ENCODE measurements at places on chromosomes 6 and 20.

DNA sequence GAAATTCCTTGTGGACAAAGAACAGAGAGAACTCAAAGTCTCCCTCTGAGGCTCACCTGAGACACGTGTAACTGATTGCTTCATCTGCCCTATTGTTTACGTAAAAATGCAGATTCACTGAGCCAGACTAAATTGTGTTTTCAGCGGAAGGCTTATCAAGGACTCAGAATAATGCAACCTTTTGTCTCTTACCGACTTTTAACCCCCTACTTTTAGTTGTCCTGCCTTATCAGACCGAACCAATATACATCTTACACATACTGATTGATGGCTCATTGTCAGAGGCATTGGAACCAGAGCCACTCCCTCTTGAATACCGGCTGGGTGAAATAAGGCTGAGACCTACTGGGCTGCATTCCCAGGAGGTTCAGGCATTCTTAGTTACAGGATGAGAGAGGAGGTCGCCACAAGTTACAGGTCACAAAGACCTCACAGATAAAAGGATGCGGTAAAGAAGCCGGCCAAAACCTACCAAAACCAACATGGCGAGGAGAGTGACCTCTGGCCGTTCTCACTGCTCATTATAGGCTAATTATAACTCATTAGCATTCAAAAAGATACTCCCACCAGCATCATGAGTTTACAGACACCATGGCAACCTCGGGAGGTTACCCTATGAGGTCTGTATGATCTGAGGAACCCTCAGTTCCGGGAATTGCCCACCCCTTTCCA, 95.5 kb upstream of the ZNF184 start:
- DNase-seq, result no peak

DNA sequence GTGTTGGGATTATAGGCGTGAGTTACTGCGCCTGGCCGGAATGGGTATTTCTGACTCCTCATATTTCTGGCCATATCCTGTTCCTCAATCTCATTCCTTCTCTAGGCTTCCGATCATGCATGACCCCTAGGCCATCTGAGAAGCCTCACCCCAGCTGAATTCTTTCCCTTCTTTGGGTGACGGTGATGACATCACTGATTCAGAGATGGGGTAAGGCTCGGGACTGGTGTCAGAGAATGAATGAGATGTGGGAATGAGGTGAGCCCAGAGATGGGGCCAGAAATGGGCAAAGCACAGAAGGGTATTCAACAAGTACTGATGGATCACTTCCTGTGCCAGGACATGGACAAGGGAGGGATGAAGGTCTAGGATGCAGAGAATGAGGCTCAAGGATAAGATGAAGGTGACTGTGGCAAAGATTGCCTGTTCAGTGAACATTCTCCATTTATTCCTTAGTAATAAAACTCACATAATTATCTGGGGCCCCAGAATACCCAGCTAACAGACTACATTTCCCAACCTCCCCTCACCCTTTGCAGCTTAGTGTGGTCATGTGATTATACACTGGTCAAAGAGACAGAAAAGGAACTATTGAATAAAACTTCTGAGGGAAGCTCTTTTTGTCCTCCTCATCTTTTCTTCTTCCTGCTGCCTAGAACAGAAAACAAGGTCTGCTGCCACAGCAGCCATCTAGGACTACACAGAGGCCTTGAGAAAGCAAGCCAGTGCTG, 39.6 kb downstream of the KIAA0319 start:
- DNase-seq, result no peak

DNA sequence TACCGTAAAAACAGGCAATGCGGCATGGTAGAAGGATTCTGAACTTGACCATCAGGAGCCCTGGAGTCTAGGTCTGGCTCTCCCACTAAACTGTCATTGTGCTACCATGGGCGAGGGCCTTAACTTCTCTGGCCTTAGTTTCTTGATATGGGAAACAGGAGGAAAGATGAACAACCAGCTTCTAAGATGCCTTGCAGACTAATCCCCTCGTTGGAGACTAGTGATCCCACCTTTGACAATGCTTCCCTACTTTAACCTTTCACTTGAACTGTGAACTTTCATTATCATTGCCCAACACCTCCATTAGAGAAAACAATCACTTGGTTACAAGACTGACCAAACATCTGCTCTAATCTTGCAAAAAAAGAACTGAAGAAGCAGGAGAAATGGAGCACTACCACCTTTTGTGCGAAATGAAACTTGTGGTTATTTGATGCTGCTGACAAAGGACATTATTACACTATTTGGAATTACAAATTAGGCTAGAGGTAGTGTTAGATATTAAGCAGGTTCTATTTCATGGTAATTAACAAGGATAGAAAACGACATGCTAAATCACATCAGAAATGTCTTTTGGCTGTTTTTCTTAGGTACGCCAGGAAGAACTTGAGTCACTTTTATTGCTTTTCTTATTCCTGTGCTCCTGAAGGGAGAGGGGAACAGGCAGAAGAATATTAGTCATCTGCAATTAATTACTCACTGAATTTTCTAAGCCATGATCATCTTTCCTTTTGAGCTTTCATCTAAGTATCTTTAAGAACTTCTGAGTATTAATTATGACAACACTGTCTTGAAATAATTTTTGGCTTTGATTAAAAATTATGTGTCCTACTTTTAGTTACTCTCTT, 39.1 kb upstream of the ARHGAP18 start:
- DNase-seq, result peak; percentile 76

GRCh38 chr6:130558131-130558530, 192.3 kb downstream of the TMEM200A start:
- no peak for DNase-seq

GRCh38 chr6:40517654-40518053, 69.5 kb downstream of the LRFN2 start:
- no peak for DNase-seq

GRCh38 chr6:134614606-134615485, 296.9 kb upstream of the SGK1 start:
- no peak for DNase-seq

DNA sequence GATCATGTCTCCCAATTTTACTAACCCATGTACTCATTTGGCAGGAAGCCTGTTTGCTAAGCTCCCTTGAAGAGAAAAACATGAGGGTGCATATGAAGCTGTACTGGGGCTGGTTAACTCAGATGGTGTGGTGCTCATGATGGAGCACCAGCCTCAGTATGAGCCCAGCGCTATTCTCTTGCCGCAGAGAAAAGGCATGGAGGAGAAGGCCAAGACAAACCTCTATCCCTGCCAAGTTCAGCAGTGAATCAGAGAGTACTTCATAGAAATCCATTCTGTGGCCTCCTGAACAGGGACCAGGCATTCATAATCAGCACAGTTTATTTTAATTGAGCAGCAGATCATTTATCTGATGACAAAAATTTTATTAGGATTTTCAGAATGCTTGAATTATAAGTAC, 398.1 kb downstream of the LMBRD1 start:
- no peak for DNase-seq

DNA sequence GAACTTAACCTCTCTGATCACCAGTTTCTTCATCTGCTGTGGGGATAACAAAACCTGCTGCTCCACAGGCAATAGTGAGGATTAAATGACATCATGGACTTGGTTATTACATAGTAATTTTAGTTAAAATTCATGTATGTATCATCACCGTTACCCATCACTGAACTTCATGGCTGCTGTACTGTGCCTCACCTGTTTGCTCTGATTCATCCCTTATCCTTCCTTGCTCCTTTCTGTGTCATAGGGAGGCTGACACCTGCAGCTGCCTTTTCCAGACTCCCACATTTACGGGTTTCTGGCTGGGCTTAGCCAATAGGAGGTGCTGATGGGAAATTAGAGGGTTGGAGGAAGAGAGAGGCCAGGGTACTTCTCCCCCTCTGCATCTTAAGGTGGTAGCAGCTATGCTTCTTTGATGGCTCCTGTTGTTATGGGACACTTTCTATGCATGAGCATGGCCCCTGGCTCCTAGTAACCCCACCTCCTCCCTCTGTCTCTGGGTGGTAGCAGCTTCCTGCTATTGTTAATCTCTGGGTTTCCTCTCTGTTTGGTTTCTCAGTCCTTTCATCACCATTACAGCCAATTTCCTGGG, 332.1 kb downstream of the DHX35 start:
- DNase-seq, result no peak

DNA sequence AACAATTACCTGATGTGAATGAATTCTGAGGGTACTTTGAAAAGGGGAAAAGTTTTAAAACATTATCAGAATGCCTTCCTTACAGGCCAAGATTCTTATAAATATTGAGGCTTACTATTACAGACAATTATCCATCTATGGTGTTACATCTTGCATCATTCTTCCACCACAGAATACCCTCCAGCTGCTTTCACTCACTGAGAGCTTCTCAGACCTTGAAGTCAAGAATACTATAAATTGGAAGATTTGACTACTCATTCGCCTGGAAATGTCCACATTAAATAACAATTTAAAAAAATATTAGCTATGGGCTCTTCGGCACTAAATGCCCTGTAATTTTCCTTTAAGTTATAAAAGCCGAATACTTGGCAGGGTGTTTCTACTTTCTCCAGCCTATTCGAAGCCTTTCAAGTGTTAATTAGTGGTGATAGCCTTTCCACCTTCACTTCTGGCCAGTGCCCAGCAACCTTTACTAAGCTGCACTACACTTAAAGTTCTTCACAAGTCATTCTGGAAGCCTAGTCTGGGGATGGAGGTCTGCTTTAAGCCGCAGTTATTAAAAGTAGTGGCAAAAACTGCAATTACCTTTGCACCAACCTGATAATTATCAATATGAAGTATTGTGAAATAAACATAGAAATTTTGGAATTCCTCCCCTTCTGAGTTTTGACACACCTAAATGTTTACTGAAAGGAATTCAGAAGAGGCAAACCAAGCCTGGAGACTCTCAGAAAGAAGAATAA, 100.9 kb downstream of the BMP5 start:
- DNase-seq, result no peak

DNA sequence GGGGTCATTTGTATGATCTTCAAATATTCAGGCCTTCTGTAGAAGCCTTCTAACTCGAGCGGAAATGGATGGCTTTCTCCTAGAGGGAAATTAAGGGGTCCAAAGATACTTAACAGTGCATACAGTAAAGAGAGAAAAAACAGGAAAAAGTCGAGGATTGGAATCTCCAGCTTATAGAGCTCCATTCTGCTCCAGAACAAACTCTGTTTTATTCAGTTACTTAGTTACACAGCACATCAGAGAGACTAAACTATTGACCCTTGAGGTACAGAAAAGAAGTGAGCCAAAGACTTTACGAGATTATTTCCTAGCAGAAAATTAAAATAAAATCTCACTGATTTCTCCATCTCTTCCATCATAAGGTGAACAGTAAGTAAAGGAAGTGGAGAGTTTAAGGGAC, 43.8 kb upstream of the DSE start:
- DNase-seq, result no peak

DNA sequence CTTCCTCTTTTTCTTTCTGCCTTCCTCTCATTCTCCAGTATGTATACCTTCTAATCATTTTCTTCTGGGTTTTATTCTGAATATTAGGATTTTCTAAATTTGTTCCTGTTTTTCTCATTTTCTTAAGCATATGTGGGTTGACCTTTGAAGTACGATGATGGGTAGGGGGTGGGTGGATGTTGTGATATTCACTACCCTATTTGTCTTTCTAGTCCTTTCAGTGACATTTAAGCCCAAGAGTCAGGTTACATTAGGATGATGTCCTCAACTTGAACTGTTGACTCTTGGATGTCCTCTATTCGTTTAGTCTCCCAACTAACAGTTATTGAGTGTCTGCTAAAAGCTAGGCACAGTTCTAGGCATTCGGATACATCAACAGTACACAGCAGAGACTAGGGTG, 7.3 kb downstream of the ABT1 start:
- no peak for DNase-seq

DNA sequence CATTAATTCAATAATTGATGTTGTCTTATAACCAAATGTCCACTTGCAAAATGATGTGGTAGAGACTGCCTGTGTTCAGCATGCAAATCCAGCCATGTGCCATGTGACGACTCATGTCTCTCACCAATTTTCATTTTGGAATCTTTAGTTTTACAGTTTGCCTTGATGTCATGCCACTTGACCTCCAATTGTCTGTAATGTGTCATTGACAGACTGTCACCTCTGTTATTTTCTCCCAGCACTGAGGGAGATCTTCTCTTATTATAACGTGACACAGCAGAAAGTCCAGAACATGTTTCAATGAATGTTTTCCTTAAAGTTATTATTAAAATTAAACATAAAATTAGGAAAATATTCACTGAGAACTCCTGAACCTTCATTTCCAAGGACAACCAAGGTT, 56.7 kb downstream of the LAMA4 start:
- DNase-seq, result no peak

- no peak for DNase-seq
These were observed 348.3 kb upstream of the ZFP64 start for GRCh38 chr20:52539891-52540290.

DNA sequence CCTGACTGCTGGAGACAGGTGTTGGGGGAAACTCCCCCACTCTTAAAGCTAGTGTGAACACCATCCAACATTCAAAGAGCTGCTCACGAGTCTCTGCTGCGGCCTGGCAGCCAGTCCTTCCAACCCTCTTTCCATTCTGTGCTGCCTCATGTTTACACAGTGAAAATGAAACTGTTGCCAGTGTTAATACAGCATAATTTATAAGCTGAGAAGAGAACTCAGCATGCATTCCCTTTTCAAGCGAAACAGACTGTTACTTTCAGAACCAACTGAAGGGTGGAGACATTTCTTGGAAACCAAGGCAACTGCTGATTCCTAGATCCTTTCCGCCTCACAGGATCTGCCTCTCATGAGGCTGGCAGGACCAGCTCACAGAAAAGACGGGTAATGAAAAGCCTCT, 533.8 kb upstream of the ID4 start:
- no peak for DNase-seq

DNA sequence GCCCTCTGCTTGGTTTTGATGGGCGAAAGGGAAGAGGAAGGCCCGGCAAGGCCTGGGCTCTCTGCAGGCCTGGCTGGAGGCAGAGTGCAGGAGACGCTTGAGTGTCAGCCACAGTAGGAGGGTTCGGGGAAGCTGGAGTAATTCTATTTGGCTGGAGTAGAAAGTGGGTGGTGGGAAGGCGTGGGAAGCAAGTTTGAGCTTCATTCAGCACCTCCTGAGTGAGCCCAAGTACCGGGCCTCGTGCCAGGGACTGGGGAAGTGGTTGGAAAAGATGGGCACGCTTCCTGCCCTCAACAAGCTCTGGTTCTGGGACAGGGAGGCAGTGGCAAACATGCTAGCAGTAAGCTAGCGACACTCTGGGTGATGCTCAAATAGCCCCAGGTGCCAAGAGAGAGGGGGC, 72.5 kb downstream of the DLGAP4 start:
- no peak for DNase-seq

All from foreskin keratinocyte (primary cell).